Cortex of kidney (tissue), 1 donor: ENCODE measurements at places on chromosomes 1 and 21.

DNA sequence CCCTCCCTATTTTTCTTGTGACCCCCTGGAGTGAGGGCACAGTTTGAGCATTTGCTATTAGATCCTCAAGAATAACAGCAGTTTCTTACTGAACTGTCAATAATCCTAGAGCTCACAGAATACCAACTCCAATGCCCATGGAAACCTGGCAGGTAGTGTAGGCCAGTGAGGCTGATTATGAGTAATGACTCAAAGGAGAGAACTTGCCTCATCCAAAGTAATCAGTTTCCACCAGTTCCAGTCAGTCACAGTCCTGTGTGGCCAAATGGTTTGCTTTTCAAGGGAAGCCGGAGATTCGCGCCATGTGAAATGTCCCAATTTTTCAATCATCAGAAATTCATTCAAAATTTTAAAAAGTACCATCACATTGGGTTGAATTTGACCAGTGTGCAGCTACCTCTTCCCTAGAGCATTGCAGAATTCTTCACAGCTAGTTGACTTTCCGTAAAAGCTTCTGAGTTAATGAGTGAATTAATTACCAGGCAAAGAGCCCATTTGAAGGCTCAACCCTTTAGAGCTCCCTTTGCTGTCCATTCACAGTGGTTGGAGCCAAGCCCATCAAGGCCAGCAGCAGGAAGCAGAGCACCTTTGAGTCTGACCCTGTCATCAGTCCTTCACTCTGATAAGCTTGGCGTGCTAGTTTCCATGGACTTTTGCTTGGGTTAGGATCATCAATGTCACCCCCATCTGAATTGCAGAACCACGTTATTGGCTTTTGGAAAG is 170.3 kb downstream of the KAZN start:
- DNase-seq: no peak

DNA sequence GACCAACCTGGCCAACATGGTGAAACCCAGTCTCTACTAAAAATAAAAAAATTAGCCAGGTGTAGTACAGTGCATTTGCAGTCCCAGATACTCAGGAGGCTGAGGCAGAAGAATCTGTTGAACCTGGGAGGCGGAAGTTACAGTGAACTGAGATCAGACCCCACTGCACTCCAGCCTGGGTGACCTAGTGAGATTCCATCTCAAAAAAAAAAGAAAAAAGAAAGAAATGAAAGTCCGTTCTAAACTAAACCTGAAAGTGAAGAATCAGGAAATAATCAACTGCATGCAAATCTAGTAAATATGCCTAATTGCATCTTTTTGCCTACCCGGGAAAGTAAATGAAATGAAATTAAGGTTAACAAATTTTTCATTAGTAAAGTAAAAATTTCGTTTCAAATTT is 99.6 kb downstream of the ZZZ3 start:
- no peak for DNase-seq

- DNase-seq: no peak
Observed at GRCh38 chr21:34343838-34344381, 19.9 kb upstream of the KCNE2 start.

- DNase-seq: no peak
Observed at GRCh38 chr21:43849532-43850299, 15.3 kb upstream of the AGPAT3 start.

- DNase-seq: no peak
Observed at GRCh38 chr1:227545361-227545760, 18.0 kb upstream of the ZNF678 start.

- no peak for DNase-seq
Observed at GRCh38 chr1:151196292-151196800, 2.0 kb upstream of the PIP5K1A start.

DNA sequence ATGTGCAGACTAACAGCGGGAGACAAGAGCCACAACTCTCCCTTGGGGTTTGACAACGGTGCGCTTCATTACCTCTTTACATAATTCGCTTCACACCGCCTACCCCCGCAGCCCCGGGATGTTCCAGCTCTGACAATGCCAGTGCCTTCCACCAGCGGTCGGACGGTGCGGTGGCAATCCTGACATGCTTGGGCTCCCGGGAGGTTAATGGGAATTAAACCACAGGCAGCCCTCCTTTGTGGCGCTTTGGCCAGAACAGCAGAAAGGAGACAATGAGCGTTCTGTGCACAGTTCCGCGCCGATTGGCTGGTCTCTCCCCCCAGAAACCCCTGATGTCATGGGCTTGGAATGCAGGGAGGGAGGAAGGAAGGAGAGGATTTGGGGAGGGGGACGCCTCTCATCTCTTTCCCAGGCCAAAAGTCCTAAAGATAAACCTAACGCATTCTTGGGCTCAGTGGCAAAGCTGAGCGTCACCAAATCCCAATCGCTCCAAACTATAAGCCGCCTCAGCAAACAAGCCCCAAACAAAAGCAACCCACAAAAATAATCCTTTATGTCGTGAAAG is 1.3 kb downstream of the CNN3 start:
- DNase-seq: no peak

GRCh38 chr1:234330843-234331215 is 42.4 kb upstream of the COA6 start:
- DNase-seq: no peak

- no peak for DNase-seq
Observed at GRCh38 chr1:211613951-211614350, 35.0 kb upstream of the SLC30A1 start.

DNA sequence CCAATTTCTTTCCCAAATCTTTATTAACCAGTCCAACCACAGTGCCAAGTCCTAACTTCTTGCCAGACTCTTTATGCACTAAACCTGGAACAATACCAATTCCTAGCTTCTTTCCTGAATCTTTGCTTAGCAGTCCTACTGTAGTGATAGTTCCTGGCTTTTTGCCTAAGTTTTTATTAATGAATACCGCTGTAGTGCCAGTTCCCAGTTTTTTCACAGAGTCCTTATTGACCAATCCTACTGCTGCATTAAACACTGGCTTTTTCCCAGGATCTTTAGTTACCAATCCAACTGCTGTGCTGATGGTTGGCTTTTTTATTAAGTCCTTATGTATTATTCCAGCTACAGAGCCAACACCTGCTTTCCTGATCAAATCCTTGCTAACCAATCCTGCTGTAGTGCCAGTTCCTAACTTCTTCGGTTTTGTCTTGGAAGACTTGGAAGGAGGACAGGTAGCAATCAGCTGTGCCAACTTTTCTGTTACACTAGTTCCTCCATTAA is 80.8 kb downstream of the ASH1L start:
- no peak for DNase-seq

GRCh38 chr1:167880580-167881021 is 33.3 kb downstream of the ADCY10 start:
- DNase-seq: no peak

DNA sequence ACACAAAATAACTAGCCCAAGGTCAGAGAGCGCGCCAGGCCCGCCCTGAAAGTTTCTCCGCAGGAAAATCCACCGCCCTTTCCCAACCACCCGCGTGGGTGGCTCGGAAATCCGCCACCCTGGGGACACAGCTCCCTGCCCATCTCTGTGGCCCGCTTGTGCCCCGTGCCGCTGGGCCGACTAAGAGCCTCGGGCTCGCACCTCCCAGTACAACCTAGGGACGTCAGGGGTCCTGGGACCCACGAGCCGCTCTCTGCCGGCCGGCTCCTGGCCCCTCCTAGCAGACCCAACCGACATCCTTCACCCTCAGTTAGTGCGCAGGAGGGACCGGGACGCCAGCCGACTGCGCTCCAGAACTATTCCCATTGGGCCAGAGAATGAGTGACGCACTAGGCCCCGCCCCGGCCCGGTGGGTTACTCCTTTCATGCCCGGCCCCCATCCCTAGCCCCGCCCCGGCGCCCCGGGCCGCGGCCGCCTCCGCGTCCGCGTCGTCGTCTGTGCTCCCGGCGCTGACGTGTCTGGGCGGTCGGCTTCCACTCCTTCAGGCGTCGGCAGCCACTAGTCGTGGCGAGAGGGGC is 396 bp upstream of the UAP1 start:
- peak; percentile 79 for DNase-seq

GRCh38 chr1:41870076-41870562 is 48.6 kb downstream of the HIVEP3 start:
- DNase-seq: no peak

DNA sequence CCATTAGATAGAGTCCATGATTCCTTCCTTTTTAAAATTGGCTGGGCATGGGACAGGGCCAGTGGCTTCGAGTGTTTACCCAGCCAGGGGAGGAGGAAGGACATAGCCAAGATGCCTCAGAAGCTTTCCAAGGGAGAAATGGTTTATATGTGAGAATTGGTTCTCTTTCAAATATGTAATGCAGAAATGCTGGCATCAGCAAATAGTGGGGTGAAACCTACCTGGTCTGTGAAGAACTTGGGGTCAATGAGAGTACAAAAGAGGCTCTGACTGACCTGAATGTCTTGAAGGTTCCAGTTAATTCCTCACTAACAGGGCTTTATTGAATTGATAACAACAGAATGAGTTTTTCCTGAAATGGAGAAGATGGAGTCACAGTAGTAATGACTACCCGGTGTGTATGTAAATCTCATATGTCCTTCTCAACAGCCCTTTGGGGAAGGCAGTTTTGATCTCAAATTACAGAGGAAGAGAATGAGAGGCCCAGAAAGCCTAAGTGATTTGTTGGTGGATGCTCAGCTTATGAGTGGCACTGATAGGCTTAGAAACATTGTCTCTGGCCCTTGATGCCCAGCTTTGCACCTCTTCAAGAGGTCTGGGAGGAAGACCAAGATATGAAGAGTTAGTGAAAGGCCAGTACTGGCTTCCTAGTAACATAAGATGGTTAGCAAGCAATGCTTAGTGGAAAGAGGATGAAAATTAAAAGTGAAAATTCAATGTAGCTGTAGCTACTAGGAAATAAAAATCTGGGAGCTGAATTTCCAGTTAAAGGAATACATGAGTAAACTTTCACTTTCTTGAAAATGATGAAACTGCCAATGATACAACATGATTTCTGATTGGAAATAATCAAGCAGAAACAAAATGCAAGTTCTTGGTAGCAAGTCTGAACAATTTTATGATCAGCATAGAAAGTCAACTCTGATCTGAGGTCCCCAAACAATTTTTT is 2.7 kb downstream of the ATF3 start:
- DNase-seq: no peak

- no peak for DNase-seq
Observed at GRCh38 chr1:44413740-44414139, 8.7 kb downstream of the RNF220 start.

- DNase-seq: no peak
Observed at GRCh38 chr21:42350927-42351426, at the start of gene TFF2. Gene TFF2, minus strand, starts transcription at chr21:42350994. Its CDS starts 37 bp downstream, at chr21:42350957.

GRCh38 chr1:20261095-20261494 is 29.6 kb upstream of the VWA5B1 start:
- DNase-seq: no peak

- DNase-seq: no peak
Observed at GRCh38 chr1:209733409-209734192, 22.3 kb upstream of the TRAF3IP3 start.

DNA sequence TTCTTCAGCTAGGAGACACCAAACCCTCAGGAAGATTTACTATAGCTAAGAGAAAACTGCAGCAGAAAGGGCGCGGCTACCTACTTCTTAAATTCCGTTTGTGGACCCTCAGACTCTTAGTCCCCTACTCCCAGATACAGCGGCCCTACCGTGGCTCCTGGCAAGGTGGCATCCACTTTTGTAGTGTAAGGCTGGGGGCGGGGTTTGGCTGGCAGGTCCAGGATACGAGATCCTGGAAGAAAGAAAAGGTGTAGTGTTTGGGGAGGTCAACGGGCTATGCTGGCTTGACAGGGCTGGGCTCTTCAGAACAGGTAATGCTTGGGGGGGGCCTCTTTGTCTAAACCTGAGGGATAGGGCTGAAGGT is 280 bp downstream of the CREB3L4 start:
- no peak for DNase-seq

DNA sequence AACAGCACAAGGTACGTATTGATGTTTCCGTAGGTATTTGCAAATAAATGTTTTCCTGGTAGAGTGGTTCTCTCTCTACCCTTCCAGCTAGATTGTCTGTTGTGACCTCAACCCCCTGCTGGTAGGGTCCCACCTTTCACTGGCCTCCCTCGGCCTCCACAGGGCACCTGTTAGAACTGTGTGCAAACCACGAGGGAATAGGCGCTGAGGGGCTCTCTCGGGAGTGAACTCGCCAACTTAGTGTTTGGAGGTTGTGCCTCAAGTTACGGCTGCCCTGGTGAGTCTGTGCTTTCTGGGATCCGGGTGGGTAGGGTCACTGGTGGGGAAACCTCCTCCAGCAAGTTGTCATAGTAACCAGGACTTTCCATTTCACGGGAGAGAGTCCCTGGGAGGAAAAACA is 204.7 kb upstream of the EDN2 start:
- no peak for DNase-seq

DNA sequence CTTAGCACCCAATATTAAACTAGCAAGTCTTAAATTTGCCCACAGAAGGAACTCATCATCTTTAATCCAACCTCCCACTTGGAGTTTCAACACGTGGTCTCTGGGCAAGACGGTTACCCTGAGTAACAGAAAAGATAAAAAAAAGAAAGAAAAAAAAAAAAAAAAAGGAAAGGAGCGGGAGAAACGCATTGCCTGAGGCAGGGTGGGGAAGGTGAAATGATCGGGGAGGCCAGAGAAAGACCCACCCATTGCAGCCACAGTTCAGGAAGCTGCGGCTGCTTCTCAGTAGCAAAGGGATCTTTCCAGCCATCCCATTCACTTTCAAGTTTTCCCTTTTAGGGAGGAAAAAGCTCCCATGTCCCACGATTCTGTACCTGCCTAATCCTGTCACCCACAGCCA is 32.0 kb upstream of the OTUD3 start:
- DNase-seq: no peak

- DNase-seq: no peak
Observed at GRCh38 chr1:80155371-80155770, 1148.8 kb upstream of the ADGRL4 start.

GRCh38 chr1:184641894-184642293 is 112.8 kb downstream of the EDEM3 start:
- DNase-seq: no peak

- no peak for DNase-seq
Observed at GRCh38 chr1:229199261-229200243, 71.4 kb upstream of the RAB4A start.

DNA sequence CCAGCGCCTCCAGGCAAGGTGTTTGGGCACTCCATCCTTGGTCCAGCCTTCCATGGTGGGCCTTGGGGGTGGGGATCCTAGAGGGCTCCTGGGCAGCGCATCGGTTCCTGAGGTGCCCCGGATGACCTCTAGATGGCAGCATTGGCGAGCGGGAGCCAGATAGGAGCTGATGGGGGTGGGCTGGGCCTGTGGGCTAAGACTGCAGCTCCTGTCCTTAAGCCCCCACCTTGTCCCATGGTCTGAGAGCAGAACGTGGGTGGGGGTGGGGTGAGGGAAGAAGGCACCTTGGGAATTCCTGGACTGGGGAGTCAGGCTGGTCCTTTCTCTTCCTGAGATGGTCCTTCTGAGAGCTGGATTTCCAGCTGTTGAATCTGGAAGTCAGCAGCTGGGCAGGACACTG is 93.4 kb upstream of the CSF3R start:
- no peak for DNase-seq

- no peak for DNase-seq
Observed at GRCh38 chr1:90987841-90988240, 34.0 kb downstream of the ZNF644 start.

- no peak for DNase-seq
Observed at GRCh38 chr1:10651793-10652192, 144.7 kb downstream of the CASZ1 start.
